ENCODE measurements at places on chromosomes 12 and 14.
A peak's percentile ranks its signal among the peaks of the same experiment; 100 is the strongest.

GRCh38 chr14:68513137-68513536 is 279.7 kb downstream of the ZFP36L1 start:
- DNase-seq = no peak

DNA sequence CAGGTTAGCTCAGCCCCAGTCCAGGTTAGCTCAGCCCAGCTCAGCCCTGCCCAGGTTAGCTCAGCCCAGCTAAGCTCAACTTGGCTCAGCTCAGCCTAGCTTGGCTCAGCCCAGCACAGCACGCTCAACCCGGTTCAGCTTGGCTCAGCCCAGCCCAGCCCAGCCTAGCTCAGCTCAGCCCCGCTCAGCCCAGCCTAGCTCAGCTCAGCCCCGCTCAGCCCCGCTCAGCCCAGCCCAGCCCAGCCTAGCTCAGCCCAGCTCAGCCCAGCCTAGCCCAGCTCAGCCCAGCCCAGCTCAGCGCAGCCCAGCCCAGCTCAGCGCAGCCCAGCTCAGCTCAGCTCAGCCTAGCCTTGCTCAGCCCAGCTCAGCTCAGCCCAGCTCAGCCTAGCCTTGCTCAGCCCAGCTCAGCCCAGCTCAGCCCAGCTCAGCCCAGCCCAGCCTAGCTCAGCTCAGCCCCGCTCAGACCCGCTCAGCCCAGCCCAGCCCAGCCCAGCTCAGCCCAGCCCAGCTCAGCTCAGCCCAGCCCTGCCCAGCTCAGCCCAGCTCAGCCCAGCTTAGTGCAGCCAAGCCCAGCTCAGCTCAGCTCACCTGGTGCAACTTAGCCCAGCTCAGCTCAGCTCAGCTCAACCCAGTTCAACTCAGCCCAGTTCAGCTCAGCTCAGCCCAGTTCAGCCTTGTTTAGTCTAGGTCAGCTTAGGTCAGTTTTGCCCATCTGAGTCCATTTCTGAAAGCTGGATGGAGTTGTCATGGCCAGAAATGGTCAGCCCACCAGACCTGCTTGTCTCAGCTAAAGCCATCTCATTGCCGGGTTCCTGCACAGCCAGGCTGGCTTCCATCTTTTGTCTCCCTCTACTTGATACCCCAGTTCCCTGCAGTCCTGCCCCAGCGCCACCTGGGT is 333.6 kb downstream of the TMEM121 start:
- DNase-seq = peak; percentile 47

- no peak for DNase-seq
Observed at GRCh38 chr12:56164345-56164729, 6.2 kb downstream of the MYL6 start.

- no peak for DNase-seq
Observed at GRCh38 chr14:90759370-90760077, 56.7 kb downstream of the TTC7B start.

DNA sequence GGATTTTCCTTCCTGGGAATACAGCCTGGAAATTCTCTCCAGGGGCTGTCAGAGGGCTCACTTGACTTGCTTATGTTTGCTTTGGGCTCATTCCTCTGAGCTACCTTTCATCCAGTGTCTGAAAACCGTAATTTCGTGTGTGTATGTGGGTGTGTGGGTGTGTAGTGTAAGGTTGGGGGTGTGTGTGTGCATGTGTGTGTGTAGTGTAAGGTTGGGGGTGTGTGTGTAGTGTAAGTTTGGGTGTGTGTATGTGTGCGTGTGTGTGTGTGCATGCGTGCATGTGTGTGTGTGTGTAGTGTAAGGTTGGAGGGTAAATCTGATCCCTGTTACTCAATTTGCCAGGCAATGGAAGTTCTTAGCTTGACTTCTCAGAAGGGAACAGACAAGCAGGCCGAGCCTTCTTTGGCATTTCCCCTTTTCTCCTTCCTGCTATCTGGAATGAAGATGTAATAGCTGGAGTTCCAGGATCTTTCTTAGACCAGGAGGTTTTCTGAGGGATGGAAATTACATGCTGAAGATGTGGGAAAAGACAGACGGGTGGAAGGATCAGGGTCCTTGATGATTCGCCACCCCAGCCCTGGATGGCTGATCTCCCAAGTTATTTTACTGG is 15.5 kb upstream of the BEGAIN start:
- no peak for DNase-seq

GRCh38 chr12:1107669-1108068 is 116.6 kb downstream of the ERC1 start:
- DNase-seq = no peak

- no peak for DNase-seq
Observed at GRCh38 chr12:108282676-108283075, 56.4 kb downstream of the CMKLR1 start.

GRCh38 chr14:104635717-104636116 is 31.1 kb upstream of the TMEM179 start:
- DNase-seq = no peak

DNA sequence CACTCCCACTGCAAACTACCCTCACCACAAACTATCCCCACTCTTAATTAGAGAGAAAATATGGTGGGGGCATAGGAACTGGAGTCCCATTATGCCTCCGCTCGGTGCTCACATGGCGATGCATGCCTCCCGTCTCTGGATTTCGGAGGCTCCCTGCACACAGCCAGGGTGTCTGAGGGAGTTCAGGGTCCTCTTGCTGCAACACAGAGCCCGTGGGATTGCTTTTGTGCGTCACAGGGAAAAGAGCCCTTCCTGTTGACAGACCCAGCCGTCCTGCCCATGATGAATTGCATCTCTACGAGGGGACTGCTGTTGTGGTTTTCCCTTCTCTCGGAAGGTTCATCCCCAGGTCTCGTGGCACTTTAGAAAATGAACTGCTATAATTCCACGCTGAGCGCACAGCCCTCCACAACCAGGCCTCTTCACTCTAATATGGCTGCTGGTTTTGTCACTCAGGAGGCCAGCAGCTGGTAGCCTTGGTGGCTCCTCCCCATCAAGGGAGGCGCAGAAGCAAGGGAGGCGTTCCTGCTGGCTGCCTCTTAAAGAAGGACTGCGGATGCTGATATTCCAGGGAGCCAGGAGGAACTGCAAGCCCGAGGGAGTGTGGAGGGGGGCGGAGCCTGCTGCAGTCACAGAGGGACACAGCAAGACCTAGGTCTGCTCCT is 158.0 kb downstream of the KCNA5 start:
- DNase-seq = no peak

Measured in CD4-positive, alpha-beta memory T cell (primary cell).